ENCODE measurements at places on chromosomes 12 and 14. TPM values are rescaled to one million over a fixed set of nuclear protein-coding genes. Genes with fewer than 3 reads are reported as not detected.

Gene TBX3
- total RNA-seq: 126 TPM

Gene SLC38A2
- total RNA-seq: 173 TPM

Gene PGAM5
- 32.4 TPM for total RNA-seq

GRCh38 chr14:62824086-62824485 lies 221.2 kb downstream of the KCNH5 start:
- no peaks in the 10 kb centered on the region for H3K4me1 ChIP-seq
- DNase-seq: no peak
- no peaks in the 10 kb centered on the region for H3K27me3 ChIP-seq
- no peaks in the 10 kb centered on the region for H3K36me3 ChIP-seq

DNA sequence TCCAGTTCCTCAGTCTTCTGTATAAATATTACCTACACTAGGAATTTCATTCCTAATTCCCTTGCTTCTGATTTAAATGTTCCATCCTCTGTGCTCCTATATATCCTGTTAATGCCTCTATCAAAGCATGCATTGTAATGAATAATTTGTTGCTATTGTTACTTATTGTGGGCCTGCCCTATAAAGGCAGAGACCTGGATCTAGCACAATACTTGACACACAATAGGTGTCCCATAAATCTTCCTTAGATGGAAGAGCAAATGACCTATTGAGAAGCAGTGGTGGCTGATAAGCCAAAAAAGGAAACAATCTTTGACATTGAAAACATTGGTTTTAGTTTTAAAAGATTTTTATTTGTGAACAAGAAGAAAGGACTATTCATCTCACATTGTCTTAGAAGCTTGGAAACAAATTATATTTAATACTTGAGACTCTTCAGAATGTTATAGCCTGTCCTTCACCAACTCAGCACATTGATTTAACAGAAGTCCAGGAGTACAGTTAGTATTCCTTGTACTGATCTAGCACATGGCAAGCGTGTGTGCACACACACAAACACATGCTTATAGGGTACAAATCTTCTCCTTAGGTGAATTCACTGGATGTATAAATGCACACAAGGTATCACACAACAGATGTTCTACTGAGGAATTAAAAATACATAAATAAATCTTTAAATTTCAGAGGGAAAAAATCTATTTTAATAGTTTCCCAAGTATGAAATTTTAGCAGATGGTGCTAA lies 135.9 kb downstream of the DUSP6 start:
- H3K36me3 ChIP-seq: no peaks in the 10 kb centered on the region
- DNase-seq: no peak
- peaks cover 4% of the 10 kb centered on the region for H3K4me1 ChIP-seq
- H3K27me3 ChIP-seq: no peaks in the 10 kb centered on the region
- H3K27ac ChIP-seq: no peak overlapping the region

GRCh38 chr14:96264853-96265252 lies 8.8 kb downstream of the BDKRB1 start:
- H3K27ac ChIP-seq: no peak overlapping the region
- peaks cover 16% of the 10 kb centered on the region for H3K4me1 ChIP-seq
- peak; percentile 50 for DNase-seq
- H3K36me3 ChIP-seq: no peaks in the 10 kb centered on the region

GRCh38 chr14:34997762-34998161 lies 15.0 kb downstream of the SRP54 start:
- H3K27me3 ChIP-seq: no peaks in the 10 kb centered on the region
- no peak overlapping the region for H3K4me3 ChIP-seq
- H3K4me1 ChIP-seq: no peaks in the 10 kb centered on the region
- peaks cover 5% of the 10 kb centered on the region for H3K36me3 ChIP-seq
- no peak overlapping the region for H3K27ac ChIP-seq

GRCh38 chr12:113186033-113186365 lies 478 bp downstream of the RITA1 start:
- H3K27me3 ChIP-seq: no peaks in the 10 kb centered on the region
- peak overlapping the region; percentile 89 for H3K4me3 ChIP-seq
- peaks cover 15% of the 10 kb centered on the region for H3K36me3 ChIP-seq
- DNase-seq: peak; percentile 44
- peak overlapping the region; percentile 90 for H3K27ac ChIP-seq

DNA sequence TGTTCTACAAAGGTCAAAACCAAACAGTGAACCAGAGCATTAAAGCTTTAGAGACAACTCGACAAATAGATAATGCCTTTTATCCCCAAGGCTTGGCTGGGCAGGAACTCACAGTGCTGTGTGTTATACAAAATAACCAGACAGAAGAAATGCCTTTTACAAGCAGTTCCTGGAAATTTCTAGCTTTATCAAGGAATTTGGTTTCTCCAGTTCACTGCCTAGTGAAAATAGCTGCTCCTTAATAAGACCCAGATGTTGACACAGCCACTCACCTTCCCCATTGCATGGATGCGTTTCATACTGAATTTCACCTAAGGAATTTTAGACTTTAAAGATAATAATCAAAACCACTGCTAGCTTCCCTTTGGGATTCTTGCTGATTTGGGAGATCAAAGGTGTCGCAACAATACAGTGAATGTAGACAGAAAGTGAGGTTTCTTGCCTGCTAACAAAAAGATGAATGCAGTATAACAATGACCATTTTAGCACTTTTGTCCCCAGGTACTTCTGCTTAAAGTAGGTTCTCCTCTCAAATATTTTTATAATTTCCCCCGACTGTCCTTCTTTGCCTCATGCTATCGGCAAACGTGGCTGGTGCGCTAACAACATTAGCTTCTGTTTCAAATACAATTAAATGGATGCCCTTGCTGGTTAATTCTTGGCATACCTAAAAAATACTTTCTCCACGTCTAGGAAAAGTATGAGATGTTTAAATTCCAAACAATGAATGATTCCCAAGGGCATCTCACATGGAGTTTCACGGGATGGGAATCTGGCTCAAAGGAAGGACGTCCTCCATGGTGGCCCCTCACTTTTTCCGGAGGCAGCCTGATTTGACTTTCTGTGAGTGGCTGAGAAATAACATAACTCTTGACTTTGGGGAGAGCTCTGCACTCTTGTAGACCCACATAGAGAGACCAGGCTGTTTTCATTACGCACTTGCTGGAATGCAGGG lies 162.4 kb downstream of the C12orf75 start:
- H3K4me3 ChIP-seq: no peak overlapping the region
- peak; percentile 10 for DNase-seq
- no peaks in the 10 kb centered on the region for H3K27me3 ChIP-seq
- no peak overlapping the region for H3K27ac ChIP-seq
- H3K36me3 ChIP-seq: no peaks in the 10 kb centered on the region

GRCh38 chr12:79508622-79509021 lies 182.1 kb downstream of the PAWR start:
- DNase-seq: no peak
- H3K27ac ChIP-seq: no peak overlapping the region
- H3K27me3 ChIP-seq: no peaks in the 10 kb centered on the region

DNA sequence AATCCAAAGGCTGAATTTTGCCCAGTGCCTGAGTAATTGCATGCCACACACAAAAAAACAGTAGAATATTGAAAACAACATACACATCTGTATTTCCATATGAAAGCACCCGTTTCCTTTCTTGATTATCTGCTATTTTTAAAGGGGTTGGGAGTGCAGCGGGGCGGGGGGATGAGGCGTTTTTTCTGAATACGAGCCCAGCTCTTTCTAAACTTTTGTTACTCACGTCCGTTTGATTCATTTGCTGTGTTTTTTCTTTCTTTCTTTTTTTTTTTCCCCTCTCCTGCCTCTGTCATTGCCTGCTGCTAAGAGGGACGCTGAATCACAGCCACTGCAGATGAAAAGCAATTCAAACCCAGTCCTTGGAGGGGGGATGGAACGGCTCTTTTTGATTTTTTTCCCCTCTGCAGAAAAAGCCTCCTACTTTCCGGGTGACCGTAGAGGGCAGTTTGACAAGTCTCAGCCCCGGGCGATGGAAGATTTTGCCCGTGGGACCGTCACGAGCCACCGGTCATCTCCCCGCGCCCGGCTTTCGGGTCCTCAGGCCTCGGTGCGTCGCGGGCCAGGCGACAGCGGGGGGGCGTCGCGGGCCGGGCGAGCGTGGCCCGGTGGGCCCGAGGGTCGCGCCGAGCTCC lies 572 bp upstream of the RASSF8 start:
- no peaks in the 10 kb centered on the region for H3K36me3 ChIP-seq
- peak overlapping the region; percentile 68 for H3K4me3 ChIP-seq
